ENCODE measurements at places on chromosomes 7 and 10.
A peak's percentile ranks its signal among the peaks of the same experiment; 100 is the strongest.

DNA sequence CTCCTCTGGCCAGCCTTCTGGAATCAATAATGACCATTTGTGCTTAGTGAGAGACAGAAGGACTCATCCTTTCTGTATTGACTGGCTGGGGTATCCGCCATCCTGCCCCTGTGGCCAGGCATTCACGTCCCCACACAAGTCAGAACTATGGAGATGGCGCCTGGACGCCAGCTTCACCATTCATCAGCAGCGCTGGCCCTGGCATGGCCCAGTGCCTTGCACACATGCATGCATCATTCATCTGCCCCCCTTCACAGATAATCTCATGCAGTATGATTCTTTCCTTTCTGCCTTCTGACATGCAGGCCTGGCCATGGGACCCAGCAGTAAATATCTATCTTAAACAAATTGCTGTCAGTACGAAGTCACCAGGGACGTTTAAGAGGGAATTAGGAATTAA is 114.8 kb upstream of the MKI67 start:
- no peak for DNase-seq

DNA sequence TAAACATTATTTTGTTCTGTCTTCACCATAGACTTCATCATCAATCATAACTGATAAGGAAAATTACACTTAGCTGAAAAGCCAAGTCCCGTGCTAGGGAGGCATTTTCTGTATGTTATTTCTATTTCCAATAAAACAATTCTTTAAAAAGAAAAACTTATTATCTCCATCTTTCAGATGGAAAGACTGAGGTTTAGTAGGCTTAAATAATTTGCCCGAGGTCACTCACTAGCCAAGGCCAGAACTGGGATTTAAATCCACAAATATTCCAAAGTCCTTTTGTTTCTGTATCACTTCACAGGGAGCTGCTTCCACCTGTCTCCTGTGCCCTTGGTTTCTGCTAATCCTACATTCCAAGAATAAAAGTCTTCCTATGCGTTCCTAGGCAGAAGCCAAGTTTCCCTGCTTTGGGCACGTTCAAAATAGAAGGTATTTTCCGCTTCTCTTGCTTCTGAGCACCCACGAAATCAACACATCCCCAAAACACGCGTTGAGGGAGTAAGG is 732 bp downstream of the CPVL start:
- DNase-seq, result no peak

DNA sequence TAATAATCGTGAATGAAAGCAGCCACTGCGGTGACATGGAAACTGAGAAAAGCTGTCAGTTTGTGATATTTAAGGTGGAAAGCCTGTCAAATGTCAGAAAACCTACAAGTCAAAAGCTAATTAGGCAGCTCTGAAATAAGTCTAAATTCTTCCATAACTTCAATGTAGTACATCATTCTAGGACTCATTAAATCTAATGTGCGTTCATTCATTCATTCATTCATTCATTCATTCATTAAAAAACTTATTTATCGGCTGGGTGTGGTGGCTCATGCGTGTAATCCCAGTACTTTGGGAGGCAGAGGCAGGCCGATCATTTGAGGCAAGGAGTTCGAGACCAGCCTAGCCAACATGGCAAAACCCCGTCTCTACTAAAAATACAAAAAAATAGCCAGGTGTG is 79.7 kb downstream of the ATE1 start:
- DNase-seq, result no peak

GRCh38 chr7:122520971-122521555 is 177.9 kb downstream of the RNF133 start:
- no peak for DNase-seq

DNA sequence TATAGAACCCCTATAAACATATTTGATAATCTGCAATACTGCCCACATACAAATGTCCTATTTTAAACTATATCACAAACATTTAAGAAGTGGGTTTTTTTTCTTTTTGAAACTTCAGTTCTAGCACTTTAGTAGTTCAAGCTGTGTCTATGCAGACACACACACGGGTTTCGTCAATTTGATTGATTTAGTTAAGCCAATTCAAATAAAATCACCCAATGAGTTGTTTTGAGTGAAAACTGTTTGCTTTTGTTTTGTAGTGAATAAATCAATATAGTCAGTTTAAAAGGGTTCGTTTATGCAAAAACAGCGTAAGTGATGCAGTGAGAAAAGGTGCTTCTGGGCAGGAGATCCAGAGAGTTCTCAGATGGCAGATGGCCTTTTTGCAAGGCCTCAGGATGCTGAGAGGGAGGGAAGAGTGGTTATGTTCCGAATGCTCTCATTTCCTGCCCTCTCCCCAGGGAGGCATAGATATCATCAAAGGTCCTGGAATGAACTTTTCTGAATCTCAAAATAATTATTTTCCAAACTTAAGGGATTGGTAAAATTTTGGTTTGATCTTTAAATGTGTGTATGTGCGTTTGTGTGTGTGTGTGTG is 102.7 kb downstream of the AGMO start:
- DNase-seq, result no peak

GRCh38 chr7:3493499-3493898 is 192.4 kb downstream of the SDK1 start:
- no peak for DNase-seq

DNA sequence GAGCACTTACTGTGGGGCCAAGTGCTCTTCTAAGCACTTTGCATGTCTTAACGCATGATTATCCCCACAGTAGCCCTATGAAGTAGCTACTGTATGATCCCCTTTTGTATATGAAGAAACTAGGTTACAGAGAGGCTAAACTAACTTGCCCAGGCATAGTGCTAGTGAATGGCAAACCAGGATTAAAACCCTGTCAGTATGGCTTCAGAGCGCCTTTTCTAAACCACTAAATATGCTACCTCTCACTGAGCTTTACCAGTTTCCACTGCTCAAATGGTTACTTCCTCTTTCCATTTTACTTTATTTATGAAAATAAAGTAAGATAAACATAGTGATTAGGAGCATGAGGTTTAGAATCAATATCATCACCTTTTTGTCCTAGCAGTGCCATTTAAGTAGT is 73.6 kb downstream of the PODXL start:
- no peak for DNase-seq

GRCh38 chr7:107944411-107945169 is 53.6 kb downstream of the DLD start:
- DNase-seq, result no peak

DNA sequence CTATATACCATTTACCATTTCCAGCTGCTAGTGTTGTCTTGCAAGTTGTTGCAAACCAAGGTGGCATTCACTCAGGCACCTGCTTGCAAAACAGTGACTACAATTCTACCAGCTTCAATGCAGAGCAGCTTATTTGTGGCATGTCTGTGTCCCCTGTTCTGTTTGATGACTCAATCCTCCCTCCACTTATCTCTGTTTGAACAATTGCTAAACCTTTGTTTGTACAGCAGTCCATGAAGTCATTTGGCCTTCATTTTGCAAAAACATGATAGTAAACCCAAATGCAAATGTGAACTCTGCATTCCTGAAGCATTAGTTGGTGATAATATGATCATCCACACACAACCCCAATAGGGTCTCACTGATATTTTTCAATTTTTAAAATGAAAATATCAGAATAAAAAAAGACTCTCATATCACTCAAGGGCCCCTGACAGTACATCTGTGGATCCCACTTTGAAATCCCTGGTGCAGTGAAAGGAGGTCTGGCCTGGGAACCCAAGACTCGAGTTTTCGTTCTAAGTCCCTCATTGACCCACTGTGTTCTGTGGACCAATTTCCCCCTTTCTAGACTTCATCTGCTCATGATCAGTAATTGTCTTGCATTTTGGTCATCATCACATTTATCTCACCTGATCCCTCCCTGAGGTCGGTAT is 425.4 kb downstream of the RPS24 start:
- no peak for DNase-seq

- DNase-seq, result no peak
Measured at GRCh38 chr10:59143544-59143943, 32.9 kb upstream of the PHYHIPL start.

DNA sequence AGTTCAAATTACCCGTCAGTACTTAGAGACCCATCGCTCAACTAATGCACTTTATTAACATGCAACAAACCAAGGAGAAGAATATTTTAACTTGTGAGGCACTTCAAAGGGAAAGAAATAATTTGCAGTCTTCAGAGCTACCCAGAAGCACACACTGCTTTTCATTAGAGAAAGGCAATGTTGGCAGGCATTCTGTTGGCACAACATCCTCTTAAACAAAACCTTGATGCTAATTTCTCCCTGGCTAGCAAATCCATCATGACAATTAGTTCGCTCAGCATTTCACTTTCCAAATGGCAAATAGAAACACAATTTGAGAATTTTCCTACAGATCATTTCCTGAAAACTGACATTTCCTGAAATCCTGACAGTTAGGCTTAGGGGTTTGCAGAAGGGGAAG is 155.6 kb upstream of the FAM13C start:
- DNase-seq, result no peak

- no peak for DNase-seq
Measured at GRCh38 chr10:124534231-124534798, 72.7 kb downstream of the LHPP start.

DNA sequence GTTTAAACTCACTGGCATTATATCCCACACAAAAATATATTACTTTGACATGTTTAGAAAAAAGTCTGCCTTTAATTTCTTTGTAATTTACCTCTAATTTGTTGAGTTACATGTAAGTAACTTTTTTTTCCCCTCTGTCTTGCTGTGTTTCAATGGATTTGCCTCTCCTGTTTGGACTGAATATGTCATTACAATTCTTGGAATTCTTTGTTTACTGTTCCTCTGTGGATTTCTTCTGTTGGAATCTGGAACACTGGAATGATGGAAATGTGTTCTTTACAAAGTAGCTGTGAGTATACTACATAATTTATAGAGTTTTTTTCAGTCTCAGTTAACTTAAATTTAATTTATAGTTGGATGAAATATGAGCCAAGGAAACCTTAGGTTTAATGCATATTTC is 30.4 kb downstream of the SEPTIN7 start:
- no peak for DNase-seq

GRCh38 chr10:79159785-79160184 is 91.0 kb downstream of the ZMIZ1 start:
- DNase-seq, result no peak

DNA sequence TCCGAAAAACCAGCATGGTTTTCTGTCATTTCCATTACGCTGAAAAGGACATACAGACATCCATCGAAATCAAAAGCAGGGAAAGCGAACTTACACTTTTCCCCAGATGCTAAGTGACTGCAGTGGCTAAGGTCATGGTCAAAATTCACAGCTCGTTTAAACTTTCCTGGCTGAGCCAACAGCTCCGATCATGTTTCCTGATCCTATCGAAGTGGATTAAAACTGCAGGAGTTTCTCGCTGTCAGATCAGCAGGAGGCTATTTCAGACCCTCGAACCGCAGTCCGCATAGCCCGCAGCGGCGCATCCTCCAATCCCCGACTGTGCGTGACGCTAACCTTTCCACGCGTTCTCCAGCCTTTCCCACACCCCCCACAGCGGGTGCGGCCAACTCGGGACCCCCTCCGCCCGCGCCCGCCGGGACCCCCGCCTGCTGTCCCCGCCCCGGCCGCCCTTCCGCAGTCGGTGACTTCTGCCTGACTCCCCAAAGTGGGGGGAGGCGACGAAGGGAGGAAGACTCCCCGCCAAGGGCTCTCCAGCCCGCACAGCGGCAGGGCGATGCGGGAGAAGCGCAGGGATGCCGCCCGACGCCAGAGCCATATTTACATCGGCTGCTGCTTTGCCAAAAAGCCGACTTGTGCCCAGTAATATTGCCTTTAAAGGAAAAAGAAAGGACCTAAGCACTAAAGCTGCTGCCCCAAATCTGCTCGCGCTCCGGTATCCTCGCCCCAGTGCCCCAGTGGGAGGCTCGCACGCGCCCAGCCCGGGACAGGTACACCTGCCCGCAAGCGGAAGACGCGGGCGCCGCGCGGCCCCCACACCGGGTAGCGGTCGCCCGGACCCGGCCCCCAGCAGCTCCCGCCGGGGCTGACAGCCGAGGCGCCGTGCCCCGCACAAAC is 1.2 kb downstream of the PIP4K2A start:
- peak; percentile 29 for DNase-seq

DNA sequence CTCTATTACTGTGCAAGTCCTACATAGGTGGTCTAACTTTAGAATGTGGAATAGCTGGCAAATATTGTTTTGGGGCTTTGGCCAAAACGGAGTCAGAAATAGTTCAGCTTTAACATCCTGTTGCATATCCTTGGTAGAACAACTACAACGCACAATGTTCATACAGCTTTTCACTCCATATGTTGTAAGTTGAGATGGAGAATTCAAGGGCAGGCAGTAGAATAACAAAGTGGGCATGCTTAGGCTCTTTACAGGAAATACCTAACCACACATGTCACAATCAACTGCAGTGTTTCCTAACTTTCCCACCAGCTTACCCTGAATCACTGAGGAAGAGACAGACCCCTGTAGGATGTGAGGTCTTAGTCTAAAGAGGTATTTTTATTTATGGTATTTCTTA is 122.3 kb downstream of the PPP1R3A start:
- no peak for DNase-seq

- no peak for DNase-seq
Measured at GRCh38 chr10:71246591-71247413, 34.4 kb downstream of the UNC5B start.

GRCh38 chr7:28703037-28703765 is 254.9 kb downstream of the TRIL start:
- DNase-seq, result no peak

- no peak for DNase-seq
Measured at GRCh38 chr10:106775127-106775526, 389.4 kb downstream of the SORCS1 start.

GRCh38 chr7:19116121-19117090 is 1.0 kb downstream of the TWIST1 start:
- no peak for DNase-seq

DNA sequence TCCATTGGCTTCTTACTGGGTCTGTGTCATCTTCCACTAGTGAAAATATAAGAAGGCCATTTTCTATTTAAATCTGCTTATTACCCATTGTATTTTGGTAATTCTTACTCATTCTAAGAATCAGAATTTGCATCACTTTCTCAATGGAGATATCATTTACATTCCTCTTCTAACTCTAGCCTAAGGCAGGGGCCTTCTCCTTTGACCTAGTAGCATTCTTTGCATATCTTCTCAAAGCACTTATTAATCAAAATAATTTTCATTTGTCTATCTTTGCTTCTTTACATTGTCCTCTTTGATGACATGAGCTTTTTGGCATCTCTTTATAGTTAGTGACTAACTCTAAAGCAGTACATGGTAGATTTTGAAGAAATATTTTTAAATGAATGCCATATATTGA is 400.9 kb upstream of the SEMA3D start:
- DNase-seq, result no peak

GRCh38 chr10:15591937-15592336 is 127.8 kb downstream of the ITGA8 start:
- no peak for DNase-seq

DNA sequence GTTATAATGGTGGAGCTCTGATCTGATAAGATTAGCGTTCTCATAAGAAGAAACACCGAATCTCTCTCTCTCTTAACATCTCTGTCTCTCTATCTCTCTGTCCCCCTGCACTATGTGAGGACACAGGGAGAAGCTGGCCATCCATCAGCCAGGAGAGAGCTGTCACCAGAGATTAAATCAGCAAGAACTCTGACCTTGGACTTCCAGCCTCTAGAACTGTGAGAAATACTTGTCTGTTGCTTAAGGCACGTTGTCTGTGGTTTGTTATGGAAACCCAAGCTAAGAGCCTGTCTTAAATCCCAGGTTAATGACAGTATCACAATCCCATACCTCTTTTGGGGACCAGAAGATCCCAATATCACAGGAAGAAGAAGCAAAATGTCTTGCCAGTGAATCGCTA is 132.0 kb upstream of the AKR1E2 start:
- DNase-seq, result no peak

GRCh38 chr10:63636812-63637211 is 115.6 kb downstream of the REEP3 start:
- DNase-seq, result no peak
